ENCODE measurements at places on chromosomes 5 and 9.

DNA sequence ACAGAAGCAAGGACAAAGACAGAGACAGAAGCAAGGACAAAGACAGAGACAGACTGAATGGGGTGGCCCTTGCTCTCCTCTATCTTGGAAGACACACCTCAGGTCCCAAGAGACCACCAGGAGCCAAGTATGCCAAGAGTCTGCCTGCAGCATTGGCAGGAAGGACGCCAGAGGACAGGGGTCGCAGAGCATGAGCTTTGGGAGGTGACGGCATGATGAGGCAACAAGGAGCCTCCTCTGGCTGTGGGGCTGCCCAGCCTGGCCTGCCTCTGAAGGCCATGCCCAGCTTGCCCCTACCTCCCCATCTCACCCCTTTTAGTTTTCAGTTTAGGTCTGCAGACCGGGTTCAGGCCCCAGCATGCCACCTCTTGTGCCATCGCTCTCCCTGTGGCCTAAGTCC lies 17.6 kb downstream of the PDGFRB start:
- DNase-seq: no peak

GRCh38 chr5:89929173-89929572 lies 480.4 kb downstream of the CETN3 start:
- no peak for DNase-seq

GRCh38 chr9:115808108-115808507 lies 345.5 kb upstream of the PAPPA start:
- DNase-seq: no peak

DNA sequence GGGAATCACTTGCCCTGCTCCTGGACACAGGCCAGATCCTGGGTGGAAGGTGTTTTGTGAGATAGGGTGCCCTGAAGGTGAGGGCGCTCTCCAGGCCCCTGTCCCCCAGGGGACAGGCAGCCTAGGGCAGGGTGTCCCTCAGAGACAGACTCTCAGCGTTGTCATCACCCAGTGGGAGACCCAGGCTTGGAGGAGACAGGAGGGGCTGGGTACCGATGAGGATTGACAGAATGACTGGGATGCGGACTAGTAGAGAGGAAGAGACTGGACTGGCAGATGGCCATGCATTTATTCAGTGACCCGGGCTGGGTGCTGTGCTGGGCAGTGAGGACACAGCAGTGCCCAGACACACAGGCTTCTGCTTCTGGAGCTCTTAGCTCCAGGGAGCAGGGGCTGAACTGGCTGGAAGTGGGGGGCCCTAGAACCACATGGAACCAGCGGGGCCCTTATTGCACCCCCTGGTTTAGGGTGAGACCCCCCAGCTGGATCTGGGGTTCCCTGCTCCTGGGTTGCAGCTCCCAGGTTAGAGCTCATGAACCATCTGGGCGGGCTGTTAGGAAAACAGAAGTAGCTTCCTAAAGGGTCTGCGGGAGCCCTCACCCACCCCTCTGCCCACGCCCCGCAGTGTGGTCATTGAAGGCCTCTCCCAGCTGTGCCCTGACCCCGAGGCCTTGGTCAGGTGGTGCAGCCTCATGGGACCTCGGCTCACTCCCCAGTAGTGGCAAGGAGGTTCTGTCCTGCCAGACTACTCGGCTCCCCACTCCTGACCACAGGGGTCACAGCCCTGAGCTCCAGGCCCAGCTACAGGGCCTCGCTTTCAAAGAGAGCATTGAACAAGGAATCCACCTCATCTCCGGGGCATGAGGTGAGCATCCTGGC lies 116.7 kb upstream of the LMX1B start:
- no peak for DNase-seq

DNA sequence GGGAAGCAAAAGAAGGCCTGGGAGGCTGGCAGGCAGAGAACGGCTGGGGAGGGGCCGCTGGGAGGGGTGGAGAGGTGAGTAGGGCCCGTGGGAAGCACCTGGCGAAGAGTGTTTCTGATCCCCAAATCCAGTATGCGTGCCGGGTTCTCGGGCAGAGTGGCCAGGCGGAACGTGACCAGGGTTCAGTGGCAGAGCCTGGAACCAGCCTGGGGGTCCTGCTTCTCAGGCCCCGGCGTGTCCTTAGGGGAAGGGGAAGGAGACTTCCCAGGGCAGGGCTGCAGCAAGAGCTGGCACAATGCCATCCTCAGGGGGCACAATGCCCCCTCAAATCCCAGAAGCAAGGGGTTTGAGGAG lies 25.5 kb upstream of the IER5L start:
- no peak for DNase-seq

DNA sequence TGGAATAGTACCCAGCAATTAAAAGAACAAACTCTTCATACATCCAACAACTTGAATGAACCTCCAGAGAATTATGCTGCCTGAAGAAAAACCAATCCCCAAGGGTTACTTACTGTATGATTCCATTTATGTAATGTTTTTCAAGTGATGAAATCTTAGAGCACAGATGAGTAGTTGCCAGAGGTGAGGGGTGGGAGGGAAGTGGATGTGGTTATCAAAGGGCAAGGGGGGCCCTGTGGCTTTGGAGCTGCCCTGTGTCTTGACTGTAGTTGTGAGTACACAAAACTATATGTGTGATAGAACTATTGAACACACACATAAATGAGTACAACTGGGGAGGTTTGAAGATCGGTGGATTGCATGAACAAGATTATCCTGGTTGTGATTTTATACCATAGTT lies 115.8 kb upstream of the SLC25A48 start:
- no peak for DNase-seq

DNA sequence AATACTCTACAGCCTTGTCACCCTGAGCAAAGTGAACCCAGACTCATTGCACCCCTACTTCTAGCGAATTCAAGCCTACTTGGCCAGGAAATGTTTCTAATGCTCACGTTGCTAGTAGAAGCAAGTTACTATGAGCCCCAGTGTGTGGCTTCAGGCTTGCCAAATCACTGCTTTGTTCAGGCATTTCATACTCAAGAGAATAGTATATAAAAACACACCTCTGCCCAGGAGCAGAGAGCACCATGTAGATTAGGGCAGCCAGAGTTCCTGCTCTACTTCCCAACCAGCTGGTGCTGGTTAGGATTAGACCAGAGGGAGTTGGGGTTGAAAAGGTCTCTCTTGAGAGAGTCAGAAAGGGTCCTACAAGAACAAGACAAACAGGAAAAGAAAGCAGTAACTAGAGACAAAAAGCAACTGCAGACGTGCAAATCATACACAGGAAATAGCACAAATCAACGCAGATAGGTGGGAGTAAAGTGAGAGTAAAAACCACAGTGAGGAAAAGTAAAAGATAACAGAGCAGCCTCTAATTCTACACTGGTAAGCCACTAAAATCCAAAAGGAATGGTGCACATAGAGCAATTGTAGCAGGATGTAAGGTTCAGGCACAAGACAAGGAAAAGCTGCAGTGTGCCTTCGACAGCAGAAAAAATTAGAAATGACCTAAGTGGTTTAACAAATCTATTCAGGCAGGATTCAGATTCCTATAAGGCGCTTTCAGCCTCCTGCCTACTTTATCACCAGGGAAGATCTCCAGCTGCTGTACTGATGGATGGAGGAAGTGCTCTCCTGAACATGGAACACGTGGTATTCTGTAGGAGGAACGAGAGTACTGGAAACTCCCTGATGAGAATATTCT lies 49.6 kb upstream of the KIF2A start:
- DNase-seq: no peak

DNA sequence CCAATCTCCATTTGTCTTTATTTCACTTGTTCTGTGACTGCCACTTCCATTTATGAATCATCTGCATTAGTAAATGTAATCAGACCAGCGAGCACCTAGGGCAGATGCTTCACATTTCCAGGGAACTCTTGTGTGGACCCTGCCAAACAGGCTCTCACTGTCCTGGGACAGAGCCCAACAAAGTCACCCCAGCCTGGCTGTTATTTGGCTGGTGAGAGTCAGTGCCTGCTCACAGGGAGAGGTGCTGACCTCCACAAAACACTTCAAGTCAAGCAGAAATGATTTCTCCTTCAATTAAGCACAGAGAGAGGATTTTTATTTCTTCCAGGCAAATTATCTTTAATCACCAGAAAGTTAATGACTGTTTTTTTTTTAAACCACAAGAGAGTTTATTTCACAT lies 568.0 kb downstream of the MTRR start:
- DNase-seq: no peak

DNA sequence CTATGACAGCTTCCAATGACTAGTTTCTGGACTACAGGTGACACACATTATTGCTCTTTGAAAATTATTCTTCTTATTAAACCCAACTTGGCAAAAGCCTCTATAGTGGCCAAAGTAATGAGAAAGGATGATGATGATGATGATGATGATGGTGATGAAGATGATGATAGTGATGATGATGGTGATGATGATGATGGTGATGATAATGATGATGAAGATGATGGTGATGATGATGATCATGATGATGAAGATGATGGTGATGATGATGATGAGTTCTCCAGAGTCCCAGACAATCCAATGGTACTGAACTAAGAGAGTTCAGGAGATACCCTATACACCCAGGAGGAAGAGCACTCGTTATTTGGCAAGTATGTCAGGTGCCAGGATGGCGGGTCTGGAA lies 739.4 kb downstream of the IRX1 start:
- DNase-seq: no peak

GRCh38 chr5:103541114-103541513 lies 21.5 kb downstream of the NUDT12 start:
- no peak for DNase-seq

GRCh38 chr5:52449516-52449915 lies 338.2 kb upstream of the ITGA1 start:
- DNase-seq: no peak

- no peak for DNase-seq
Measured at GRCh38 chr5:458547-459353, 15.8 kb downstream of the EXOC3 start.

- no peak for DNase-seq
Measured at GRCh38 chr5:17839848-17840247, 205.6 kb downstream of the TAF11L14 start.

GRCh38 chr9:99660191-99660636 lies 161.5 kb upstream of the NR4A3 start:
- DNase-seq: no peak

- no peak for DNase-seq
Measured at GRCh38 chr9:22039258-22039657, 30.2 kb upstream of the CDKN2B start.

DNA sequence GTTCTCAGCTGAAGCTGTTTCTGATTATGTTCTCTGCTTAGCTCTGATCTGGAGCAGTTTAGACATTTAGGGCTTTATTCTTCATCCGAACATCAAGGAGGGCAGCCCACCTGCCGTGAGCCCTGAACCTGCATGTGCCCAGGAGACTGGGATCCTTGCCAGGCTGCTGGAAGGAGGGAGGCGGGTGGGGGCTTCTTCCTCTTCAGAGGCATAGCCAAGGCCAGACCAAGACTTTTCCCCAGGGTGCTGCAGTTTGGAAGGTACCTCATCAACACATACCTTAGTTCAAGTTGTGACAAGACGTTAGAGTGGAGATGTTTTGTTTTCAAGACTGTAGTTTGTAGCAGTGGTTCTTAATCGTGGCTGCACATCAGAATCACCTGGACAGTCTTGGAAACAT lies 64.9 kb downstream of the RALGPS1 start:
- no peak for DNase-seq

DNA sequence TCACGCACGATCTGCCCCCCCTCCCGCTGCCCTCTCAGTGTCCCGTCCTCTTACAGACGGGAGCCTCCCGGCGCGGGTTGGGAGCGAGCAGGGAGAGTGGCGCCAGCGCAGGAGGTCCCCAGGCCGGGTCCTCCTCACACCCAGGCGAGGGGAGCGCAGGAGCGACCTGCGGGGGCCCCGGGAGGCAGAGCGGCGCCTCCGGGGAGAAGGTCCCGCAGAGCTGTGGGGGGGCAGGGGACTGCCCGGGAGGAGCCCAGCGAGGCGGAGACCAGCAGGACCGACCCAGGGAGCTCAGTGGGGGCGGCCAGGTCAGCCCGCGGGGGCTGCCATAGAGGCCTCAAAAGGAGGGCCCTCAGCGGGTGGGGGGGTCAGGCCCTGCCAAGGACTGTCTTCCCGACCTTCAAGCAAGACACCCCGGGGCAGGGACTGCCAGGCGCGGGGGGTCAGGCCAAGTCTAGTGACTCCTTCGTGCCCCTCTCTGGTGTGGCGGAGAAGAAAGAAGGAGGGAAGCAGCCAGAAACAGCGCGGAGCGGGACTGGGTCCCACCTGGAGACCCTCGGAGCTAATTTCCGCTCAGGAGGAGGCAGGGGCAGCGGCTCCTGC lies 123.3 kb upstream of the ERCC6L2 start:
- DNase-seq: no peak

DNA sequence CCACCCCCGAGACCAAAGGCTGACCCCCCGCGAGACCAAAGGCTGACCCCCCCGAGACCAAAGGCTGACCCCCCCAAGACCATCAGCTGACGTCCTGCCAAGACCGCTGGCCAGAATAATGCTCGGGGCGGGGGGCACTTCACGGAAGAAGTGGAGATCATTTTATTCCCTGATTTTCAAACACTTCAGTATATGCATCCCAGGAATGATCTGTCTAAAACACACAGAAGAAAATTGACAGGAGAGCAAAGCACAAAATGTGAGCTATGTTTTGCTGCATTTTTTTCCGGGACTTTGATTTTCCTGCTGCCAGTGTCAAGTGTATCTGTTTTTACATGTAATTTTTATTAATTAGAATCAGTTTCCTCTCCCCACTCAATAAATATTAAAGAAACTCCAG lies 67.1 kb downstream of the ADAMTS2 start:
- DNase-seq: no peak

GRCh38 chr5:73812962-73813588 lies 187.1 kb downstream of the ARHGEF28 start:
- no peak for DNase-seq

DNA sequence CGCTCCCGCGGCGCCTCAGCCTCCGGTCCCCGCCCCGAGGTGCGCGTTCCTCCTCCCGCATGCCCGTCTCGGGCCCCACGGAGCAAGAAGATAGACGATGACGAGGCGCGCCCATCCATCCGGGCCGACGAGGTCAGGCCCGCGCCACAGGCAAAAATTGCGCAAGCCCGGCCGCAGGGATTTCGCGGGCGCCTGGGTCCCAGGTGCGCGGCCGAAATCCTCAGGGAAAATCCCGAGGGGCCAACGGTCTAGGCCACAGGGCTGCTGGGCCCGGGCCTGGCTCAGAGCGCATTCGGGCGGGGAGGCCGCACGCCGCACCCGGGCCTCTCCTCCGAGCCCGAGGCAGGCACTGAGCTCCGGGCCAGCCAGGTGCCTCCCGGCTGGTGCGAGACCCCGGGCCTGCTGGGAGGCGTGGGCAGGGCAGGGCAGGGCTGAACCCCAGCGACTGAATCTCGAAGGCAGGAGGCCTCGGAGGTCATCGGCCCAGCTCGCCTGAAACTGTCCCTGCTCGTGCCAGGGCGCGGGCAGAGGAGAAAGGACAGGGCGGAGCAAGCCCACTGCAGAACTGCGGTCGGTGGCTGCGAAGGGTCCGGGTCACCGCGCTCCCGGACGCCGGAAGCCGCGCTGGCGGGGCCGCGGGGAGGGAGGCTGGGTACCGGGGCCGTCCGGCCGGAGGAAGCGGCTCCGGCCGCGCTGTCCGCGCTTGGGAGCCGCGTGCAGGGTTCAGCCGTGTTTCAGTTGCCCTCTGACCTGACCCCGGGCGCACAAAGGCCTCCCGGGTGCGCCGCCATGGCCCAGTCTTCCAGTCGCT lies 66.8 kb downstream of the FOXD1 start:
- no peak for DNase-seq

- DNase-seq: no peak
Measured at GRCh38 chr9:13485068-13485596, 205.6 kb upstream of the MPDZ start.

All from progenitor cell of endocrine pancreas (in vitro differentiated cells).